ENCODE measurements at places on chromosomes 6 and 20.

- peak; percentile 75 for DNase-seq
These were observed 51.8 kb upstream of the SLCO4A1 start for GRCh38 chr20:62590309-62591121.

- peak; percentile 77 for DNase-seq
These were observed 480 bp upstream of the NT5E start for GRCh38 chr6:85449388-85449817.

GRCh38 chr6:157884756-157885155, 61.7 kb downstream of the SNX9 start:
- DNase-seq = no peak

GRCh38 chr6:158761746-158762145, 57.4 kb downstream of the EZR start:
- no peak for DNase-seq

GRCh38 chr6:51153109-51153508, 334.4 kb downstream of the TFAP2B start:
- no peak for DNase-seq

DNA sequence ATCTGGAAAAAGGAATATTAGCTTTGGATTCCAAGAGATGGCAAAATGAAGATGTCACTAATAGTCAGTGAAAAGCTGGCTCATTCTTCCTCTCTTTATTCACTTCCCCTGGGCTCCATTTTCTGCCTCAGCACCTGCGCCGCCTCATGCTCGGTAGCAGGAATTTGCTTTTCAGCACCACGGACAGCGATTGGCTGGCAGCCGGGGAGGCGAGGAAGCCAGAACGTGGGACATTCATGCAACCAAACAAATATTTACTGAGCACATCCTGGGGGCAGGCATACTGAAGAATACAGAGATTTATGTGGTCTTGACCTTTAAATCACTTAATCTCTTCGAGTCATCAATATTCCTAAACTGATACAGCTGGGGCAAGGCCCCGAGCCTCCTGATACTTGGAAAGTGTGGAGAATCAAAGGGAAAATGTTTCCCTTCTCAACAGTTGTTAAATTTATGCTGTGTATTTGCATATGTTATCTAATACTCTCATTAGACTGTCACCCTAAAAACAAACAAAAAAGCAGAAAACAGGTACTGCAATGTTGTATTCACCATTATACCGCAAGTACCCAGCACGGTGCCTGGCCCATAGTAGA, 12.1 kb upstream of the PDYN start:
- DNase-seq = peak; percentile 49

- DNase-seq = no peak
These were observed 332.5 kb upstream of the CITED2 start for GRCh38 chr6:139706912-139707311.

- DNase-seq = peak; percentile 68
These were observed 103.4 kb upstream of the CCN2 start for GRCh38 chr6:132054525-132054924.

Measured in AG10803 (cell line).